ENCODE measurements at places on chromosomes 11 and 22.

GRCh38 chr11:46837860-46838259 lies 8.2 kb downstream of the CKAP5 start:
- DNase-seq: no peak

DNA sequence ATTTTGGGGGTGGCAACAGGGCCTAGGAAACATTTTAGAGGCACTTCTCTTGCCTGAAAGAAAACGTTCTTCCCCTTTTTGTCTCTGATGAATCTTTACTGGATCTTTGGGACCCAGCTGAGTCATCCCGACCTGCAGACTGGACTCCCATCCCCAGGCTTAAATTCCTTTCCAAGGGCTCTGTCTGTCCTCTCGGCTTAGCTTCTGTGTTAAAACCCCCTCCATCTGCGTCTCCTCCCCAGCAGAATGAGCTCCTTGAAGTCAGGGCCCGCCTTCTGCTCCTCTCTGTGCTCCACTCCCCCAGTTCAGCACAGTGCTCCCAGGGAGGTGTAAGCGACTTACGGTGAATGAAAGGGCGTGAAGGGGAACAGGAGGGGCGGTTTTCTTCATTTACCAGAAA lies 895 bp upstream of the DAGLA start:
- no peak for DNase-seq

DNA sequence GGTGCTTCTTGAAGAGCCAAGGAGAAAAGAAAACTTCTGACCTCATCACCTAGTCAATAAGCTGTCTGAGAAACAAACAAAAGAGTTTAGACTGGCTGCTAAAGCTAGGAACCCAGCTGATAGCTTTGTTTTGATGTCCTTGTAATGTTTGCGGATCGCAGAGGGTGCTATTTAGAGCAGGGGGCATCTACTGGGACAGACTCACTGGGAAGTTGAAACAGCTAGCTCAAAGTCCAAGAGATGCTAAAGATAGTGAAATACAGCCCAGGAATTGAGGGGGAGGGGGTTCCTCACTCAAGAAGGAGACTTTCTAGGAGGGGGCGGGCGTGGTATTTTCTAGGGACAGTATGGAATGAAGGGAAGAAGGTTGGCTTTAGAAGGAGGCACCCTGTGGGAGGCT lies 18.9 kb downstream of the ZBTB16 start:
- DNase-seq: no peak

DNA sequence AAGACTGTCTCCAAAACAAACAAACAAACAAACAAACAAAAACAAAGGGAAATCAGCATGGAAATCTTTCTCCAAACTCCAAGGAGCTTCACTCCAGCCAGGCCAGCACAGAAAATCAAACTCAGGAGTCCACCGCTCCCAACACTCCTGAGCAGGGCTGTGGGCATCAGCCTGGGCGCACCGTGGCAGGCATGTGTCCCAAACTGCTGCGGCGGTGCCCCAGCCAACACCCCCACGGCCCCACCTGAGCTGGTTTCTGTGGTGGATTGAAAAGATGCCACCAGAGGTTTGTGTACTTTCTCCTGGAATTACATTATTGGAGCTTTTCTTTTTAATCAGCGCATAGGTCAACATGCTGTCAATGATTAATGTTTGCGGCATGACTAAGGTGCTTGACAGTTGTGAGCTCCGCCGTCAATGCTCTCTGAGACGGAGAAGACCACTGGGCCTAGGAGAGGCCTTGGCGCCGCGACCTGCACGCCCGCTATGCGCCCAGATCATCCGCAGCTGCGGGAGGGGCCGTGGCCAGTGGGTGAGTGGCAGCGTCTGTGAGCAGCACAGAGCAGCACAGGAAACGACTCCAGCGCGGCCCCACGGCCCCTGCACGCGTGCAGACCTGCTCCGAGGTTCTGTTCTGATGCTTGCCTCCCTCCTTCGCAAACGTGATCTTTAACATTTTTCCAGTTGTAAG lies 18.1 kb downstream of the DRD4 start:
- DNase-seq: no peak

GRCh38 chr11:12235553-12235946 lies 125.2 kb downstream of the MICAL2 start:
- no peak for DNase-seq

- no peak for DNase-seq
Measured at GRCh38 chr11:34433899-34434298, 4.8 kb upstream of the CAT start.

GRCh38 chr11:129374993-129375750 lies 476 bp upstream of the BARX2 start:
- peak; percentile 28 for DNase-seq

- DNase-seq: peak; percentile 54
Measured at GRCh38 chr11:27698872-27699241, 1.4 kb downstream of the BDNF start.

GRCh38 chr11:70057080-70057479 lies 21.0 kb upstream of the ANO1 start:
- DNase-seq: no peak

DNA sequence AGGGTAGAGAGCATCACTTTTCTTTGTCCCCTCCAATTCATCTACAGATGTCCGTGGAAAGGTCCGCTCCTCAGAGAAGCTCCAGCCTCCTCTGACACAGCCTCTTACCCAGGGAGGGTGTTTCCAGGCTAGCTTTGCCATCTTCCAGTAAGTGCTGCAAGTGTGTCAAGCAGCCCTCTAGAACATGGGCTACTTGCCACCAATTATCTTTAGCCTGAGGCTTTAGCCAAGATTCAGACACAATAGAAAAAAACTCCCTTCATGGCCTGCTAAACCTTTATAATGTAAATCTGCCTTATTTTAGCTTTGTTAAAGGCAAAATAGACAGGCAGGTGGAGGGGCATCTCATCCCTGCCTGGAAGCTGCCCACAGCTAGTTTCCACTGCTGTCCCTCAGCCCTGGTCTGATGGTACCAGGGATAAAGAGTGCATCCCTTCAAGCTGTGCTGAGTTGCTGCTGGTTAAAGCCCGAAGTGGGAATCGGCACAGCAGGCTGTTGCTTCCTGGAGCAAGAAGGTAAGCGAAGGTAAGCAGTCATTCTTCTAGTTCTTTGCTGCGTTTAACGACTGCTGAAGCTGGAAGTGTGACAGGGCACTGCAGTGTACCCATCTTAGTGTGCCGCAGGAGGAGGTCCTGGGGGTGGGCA lies 190.1 kb upstream of the E2F8 start:
- DNase-seq: no peak

DNA sequence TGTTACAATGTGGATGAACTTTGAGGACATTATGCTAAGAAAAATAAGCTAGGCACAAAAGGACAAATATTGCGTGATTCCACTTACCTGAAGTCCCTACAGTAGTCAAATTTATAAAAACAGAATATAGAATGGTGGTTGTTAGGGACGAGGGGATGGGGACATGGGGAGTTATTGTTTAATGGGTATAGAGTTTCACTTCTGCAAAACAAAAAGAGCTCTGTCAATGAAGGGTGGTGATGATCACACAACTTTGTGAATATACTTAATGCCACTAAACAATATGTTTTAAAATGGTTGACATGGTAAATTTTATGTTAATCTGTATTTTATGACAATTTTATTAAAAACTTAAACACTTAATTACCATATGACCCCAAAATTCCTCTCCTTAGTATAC lies 26.1 kb downstream of the INTS4 start:
- DNase-seq: no peak

- no peak for DNase-seq
Measured at GRCh38 chr11:70332567-70332966, 62.1 kb downstream of the PPFIA1 start.

DNA sequence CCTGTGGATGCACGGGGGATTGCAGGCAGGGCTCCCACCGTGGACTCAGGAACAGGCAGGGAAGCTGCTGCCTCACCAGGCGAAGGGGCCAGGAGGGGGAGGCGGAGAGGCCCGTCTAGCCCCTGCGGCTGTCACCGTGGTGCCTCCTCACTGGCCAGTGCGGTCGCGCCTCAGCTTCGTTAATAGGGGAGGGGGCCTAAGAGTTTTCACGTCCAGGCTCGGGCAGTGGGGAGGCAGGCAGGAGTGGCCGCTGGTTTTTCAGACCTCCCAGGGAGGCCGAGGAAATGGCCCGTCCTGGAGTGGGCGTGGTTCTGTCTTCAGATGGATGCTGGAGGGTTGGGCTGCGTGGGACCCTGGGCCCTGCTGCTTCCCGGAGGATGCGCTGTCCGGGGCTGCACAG lies 91.1 kb upstream of the B3GAT1 start:
- no peak for DNase-seq

GRCh38 chr11:61488651-61489291 lies 19.8 kb upstream of the LRRC10B start:
- DNase-seq: no peak

- DNase-seq: no peak
Measured at GRCh38 chr11:100512475-100512874, 174.6 kb upstream of the ARHGAP42 start.

- DNase-seq: no peak
Measured at GRCh38 chr11:86108191-86108590, 39.3 kb upstream of the PICALM start.

GRCh38 chr22:38016182-38017151 lies 32.1 kb upstream of the SOX10 start:
- no peak for DNase-seq

- DNase-seq: peak; percentile 56
Measured at GRCh38 chr11:67045314-67045713, 11.3 kb upstream of the RHOD start.

DNA sequence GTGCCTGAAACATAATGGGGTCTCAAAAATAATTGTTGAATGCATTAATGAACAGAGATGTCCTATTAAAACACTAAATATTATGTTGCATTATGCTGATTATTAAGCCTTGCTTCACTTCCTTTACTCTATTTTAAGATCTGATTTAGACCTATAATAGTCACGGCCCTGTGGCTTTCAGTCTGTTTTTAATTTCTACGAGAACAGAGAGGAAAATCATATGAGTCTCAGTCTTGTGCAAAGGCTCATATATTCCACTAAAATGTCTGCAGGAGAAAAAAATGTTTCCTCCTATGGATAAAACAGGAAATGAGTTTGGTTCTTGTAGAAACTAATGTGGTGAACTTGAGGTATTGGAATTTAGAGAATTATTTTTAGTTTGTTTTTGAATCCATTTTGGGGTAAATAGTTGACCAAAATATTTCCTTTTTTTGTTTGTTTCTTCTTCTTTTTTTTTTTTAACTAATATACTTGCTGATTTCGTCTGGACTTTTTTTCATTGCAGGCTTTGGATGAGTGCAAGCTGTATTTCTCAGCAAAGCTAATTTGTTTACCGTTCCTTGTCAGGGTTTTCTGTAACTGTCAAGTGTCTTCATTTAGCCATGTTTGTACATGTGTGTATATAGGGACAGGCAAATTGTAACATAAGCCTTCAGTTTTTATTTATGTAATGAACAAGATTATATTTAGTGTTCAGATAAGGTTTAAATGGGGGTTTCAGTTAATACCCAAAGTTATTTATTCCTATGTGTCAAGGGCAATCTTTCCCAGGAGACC lies 139.1 kb upstream of the DDI1 start:
- DNase-seq: no peak

DNA sequence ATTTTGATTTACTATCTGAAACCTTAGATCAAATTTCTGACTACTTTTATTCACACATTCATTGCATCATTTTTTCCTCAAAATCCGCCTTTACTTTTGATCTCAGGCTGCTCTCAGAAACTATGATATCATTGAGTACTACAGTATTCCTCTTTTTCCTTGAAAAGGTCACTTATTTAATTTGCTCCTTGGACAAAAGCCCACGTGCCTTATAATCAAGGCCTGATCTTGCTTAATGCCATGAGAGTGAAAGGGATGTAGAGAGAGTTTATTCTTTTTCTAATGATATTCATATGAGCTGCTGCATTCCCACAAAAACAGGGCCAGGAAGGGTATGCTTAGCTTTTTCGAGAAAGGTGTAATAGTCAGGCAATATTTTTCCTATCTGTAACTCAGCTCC lies 327.0 kb downstream of the ETS1 start:
- no peak for DNase-seq

DNA sequence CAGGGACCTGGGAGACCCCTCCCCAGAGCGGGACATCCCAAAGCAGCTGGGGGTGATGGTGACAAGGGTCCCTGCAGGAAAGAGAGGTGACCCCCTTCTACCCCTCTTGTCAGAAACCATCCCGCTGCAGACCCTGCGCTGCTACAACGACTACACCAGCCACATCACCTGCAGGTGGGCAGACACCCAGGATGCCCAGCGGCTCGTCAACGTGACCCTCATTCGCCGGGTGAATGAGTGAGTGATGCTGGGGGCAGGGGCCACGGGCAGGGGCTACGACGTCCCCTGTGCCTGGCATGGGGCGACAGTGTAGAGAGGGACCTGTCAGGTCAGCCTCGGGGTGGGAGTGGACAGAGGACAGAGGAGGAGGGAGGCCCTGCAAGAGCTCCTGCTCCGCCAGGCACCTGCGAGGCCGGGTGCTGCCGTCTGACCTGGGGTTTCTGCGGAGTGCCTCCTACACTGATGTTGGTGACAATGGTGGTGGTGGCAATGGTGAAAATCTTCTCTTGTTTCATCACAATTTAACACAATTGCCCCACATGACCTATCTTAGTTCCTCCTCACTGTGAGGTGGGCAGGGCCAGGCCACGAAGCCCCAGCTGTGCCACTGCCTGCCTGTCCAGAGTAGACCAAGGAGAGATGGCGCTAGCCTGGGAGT lies 9.8 kb downstream of the CSF2RB start:
- DNase-seq: no peak

- DNase-seq: no peak
Measured at GRCh38 chr11:47160753-47161133, 15.9 kb downstream of the ARFGAP2 start.

DNA sequence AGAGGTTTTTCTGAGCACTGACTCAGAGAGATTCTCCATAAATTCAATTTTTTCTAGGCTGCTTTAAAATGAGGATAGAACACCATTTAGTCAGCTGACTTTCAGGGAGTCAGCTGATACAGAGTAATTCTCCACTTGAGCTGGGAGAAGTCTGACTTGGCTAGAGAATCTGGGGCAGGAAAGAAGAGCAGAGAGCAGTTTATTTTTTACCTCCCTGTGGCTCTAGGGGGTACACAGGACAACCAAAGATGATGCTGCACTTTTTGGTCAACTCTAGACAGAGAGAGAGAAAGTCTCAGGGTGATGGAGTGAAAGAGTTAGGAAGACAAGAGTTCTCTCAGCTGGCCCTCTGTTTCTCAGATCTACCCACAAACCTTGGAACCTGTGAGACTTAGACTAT lies 67.3 kb upstream of the EED start:
- no peak for DNase-seq

DNA sequence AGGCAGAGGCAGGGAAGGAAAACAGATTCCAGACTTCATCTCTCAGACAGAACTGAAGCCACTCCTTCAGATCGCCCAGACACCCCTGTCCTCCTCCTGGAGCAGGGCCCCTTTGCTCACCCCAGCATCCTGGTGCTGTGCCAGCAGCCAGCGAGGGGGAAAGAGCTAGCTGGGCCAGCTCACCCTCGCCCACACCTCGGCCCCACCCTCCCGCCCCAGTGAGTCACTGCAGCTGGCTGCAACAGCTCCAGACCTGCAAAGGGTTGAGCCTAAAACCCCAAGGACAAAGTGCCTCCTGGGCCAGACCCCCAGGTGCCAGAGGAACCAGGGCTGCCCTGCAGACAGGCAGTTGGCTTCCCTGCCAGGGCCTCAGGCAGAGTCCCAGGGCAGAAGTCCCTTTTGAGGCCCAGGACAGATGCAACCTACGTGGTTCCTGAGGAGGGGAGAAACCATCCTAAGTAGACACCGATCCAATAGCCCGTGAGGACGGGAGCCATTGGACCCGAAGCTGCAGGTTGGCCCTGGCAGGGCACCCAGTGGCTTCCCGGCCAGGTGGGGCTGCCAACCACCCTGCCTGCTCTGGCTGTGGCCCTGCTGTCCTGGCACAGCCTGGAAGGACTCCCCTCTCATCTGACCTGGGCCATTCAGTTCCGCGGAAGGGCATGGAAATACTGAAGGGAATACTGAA lies 7.2 kb downstream of the AHNAK start:
- DNase-seq: no peak

- DNase-seq: peak; percentile 92
Measured at GRCh38 chr11:64225608-64226506, at the start of the genes NUDT22 and TRPT1. Gene NUDT22 (plus strand): TSS chr11:64226274. CDS start chr11:64226653, 379 bp downstream. Gene TRPT1 (minus strand): TSS chr11:64226186. CDS start chr11:64225860, 326 bp downstream.

Data from GM06990 (cell line).